ENCODE measurements at places on chromosomes 3 and 15.

DNA sequence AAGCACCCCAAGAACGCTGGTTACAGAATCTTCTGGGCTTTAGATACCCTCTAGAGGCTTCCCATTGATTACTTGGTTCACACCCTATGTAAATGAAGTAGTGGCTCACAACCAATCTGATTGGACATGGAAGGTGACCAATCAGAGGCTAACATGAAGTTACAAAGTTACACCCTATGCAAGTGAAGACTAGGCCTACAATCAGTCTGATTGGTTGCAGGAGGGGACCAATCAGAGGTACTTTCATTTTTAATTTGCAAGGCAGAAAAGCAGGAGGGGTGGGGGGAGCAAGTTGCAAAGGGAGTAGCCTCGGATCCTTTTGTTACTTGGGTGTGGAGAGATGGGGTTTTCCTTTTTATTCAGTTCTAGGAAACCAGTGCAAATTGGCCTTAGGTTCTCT is 11.1 kb upstream of the RTP2 start:
- no peak for DNase-seq

GRCh38 chr15:22267761-22268160 is 187.4 kb downstream of the OR4M2 start:
- DNase-seq: no peak

- no peak for DNase-seq
These were observed 4.6 kb downstream of the ATP13A3 start for GRCh38 chr3:194482196-194482593.

DNA sequence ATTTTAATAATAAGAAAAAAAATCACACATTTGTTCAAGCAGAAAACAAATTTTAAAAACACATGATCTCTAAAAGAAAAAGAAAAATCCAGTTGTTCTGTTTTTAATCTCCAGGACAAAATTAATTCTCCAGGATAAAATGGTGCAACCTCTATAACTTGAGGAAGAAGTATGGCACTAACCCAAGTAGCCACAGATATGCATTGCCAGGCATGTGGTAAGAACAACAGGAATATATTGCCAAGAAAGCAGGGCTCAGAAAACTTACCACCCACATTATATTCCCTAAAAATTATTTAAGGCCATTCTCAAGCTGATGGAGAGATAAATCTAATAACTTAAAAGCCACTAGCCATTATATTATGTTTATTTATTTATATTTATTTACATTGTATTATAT is 295.7 kb upstream of the TMCO5A start:
- DNase-seq: no peak

- no peak for DNase-seq
These were observed 77.1 kb upstream of the PRTG start for GRCh38 chr15:55820043-55820442.

Measured in activated T-helper 9 cell treated with anti-CD3 and anti-CD28 coated beads, Interleukin-2, amount 50 U/mL, for 16 hours (primary cell).